ENCODE measurements at places on chromosomes 2 and 18.
A peak's percentile ranks its signal among the peaks of the same experiment; 100 is the strongest.

- peak; percentile 62 for DNase-seq
These were observed 210.1 kb downstream of the WDR7 start for GRCh38 chr18:56861244-56861643.

DNA sequence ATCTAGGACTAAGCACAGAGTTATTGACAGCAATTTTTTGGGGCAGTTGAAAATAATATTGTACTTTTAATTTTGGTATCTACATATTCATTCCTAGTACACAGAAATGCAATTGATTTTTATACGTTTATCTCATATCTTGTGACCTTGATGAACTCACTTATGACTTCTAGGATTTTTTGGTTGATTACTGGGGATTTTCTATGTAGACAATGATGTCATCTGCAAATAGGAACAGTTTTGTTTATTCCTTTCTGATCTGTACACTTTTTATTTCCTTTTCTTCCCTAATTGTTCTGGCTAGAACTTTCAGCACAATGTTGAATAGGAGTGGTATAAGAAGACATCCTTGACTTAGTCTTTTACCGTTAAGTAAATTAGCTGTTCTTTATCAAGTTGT lies 143.5 kb upstream of the PGAP1 start:
- no peak for DNase-seq

DNA sequence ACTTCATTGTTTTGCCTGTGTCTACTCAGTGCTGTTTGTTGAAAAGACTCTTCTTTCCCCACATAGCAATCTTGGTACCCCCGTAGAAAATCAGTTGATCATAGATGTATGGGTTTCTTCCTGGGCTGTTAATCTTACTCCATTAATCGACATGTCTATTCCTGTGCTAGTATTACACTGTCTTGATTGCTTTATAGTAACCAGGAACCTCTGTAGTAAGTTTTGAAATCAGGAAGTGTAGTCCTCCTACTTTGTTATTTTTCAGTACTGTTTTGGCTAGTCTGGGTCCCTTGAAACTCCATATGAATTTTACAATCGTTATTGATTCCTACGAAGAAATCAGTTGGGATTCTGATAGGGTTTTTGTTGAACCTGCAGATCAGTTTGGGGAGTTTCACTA lies 78.8 kb upstream of the FAM136A start:
- no peak for DNase-seq

- no peak for DNase-seq
These were observed 54.9 kb upstream of the MAP2 start for GRCh38 chr2:209368914-209369313.

GRCh38 chr18:62264984-62265383 lies 60.1 kb upstream of the TNFRSF11A start:
- no peak for DNase-seq

GRCh38 chr2:224263571-224264043 lies 138.3 kb downstream of the FAM124B start:
- DNase-seq: no peak

GRCh38 chr2:151205571-151205970 lies 56.1 kb downstream of the RBM43 start:
- DNase-seq: no peak

DNA sequence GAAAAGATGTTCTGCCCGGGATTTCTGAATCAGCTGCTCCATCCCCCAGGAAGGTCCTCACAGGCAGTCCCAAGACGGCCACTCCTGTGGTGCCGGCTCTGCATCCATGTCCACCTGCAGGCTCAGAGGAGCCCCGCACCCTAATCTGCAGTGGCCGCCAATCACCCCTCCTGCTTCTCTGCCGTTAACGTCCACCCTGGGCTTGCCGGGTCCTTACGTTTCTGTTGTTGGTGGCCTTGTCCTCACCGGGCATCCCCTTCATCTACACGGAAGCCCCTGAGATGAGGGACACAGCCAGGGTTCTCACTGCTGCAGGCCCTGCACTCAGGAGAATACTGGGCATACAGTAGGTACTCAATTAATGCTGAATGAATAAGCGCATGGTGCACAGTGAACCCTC lies 131.5 kb upstream of the SNTG2 start:
- no peak for DNase-seq

GRCh38 chr2:231191896-231192872 lies 6.2 kb upstream of the ARMC9 start:
- no peak for DNase-seq

GRCh38 chr2:230668939-230669303 lies 43.7 kb upstream of the CAB39 start:
- DNase-seq: no peak

DNA sequence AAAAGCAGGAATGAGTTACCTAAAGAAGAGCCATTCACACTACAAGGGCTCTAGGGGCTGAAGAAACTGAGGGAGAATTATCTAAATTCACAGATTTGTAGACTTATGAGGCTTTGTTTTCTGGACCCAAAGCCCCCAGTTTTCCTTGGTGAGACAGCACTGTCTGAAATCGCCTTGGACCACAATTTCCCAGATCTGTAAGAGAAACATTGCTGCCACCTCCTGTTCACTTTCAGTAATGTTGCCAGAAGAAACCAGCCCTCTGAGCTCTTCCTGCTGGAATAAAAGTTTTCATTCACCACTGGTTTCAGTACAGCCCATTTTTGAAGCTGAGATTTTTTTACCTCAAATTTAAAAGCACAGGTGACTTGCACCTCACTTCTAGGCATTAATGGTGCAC lies 169.2 kb downstream of the CDH20 start:
- DNase-seq: peak; percentile 59

DNA sequence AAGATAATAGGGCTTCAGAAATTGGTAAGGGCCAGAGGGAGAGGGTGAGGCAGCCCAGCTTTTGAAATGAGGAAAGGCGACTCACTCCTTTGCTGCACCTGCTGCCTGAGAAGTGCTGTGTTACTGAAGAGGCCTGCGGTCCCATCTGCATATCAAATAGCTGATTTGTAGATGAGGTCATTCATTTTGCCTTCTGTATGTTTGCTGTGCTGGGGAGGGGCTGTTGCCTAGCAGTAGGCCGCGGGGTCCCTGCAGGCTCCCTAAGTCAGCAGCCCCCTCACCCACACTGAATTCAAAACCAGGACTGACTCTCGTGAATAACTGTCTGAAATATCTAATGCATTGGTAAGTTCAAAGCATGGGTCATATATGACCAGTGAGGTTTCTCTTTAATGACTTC lies 377.2 kb downstream of the SOX11 start:
- DNase-seq: peak; percentile 89

DNA sequence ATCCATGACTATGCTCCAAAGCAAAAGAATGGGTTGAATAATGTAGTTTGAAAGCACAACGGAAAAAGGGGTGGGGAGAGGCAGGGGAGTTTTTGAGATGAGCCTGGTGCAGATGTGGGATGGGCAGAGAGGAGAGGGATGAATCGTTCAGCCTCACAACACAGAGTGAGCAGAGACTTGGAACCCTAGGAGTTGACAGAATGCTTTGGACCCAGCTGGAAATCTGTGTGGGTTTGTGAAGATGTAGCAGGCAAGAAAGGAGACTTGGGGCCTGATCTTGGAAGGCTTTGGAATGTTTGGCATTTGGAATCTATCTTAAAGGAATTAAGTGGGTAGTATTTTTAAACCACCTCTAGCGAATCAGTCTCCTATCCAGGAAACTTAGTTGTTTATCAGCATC lies 66.0 kb upstream of the KCTD1 start:
- DNase-seq: no peak

Data from NCI-H1436 (cell line).